ENCODE measurements at places on chromosomes 11 and 22. TPM values are rescaled to one million over a fixed set of nuclear protein-coding genes. Genes with fewer than 3 reads are reported as not detected.

The SAA2 gene
- total RNA-seq: not detected

The C11orf97 gene
- total RNA-seq: not detected

- H3K4me3 ChIP-seq: no peak overlapping the region
- peaks cover 3% of the 10 kb centered on the region for H3K4me1 ChIP-seq
- DNase-seq: peak; percentile 84
- no peaks in the 10 kb centered on the region for H3K36me3 ChIP-seq
- no peak overlapping the region for H3K27ac ChIP-seq
These were observed 1.7 kb upstream of the IGSF22 start for GRCh38 chr11:18727479-18728236.

The OR52A1 gene
- total RNA-seq: not detected

DNA sequence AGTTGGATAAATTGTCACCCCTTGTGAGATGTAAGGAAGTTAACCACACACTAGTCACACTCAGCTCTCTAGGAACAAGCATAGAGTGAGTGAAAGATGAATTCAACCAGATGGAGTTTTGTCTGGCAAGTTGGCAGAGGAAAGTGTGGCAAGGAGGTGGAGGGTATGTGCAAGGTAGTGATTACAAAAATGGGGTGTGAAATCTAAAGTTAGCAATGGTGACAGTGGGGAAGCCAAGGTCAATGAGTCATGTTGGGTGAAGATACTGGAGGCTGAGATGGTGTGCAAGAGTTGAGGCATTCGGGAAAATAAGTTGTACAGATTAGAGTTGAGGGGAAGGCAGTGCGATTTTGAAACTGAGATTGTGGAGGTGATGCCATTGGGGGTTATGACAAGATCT, 33.7 kb downstream of the MRGPRX2 start:
- H3K27me3 ChIP-seq: peaks cover 3% of the 10 kb centered on the region
- H3K4me1 ChIP-seq: peaks cover 14% of the 10 kb centered on the region
- H3K36me3 ChIP-seq: no peaks in the 10 kb centered on the region
- DNase-seq: no peak
- no peak overlapping the region for H3K4me3 ChIP-seq
- no peak overlapping the region for H3K27ac ChIP-seq

The THOC5 gene
- 68.1 TPM for total RNA-seq

GRCh38 chr11:5608808-5609207, 12.4 kb downstream of the TRIM6 start:
- no peak overlapping the region for H3K27ac ChIP-seq
- H3K36me3 ChIP-seq: no peaks in the 10 kb centered on the region
- peaks cover 5% of the 10 kb centered on the region for H3K4me1 ChIP-seq
- no peak overlapping the region for H3K4me3 ChIP-seq

DNA sequence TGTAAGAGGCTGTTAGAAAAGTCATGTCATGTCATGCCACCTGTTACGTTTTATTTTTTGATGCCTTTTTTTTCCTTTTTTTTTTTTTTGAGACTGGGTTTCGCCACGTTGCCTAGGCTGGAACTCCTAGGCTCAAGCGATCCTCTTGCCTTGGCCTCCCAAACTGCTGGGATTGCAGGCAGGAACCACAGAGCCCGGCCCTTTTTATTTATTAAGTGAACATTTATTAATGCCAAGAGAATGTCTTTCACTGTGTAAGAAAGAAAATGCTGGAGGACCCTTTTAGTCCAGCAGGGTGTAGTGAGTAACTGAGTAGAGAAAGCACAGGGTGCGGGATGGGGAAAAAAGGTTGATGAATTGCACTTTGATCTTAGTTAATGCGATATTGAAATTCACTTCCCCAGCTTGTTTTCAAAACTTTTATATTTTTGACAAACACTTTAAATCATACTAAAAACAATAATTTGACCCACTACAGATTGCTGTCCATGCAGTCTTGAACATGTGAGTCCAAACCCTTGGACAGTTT, 2.3 kb upstream of the XBP1 start:
- H3K36me3 ChIP-seq: peaks cover 43% of the 10 kb centered on the region
- H3K27ac ChIP-seq: peak overlapping the region; percentile 89
- DNase-seq: no peak
- H3K4me1 ChIP-seq: peaks cover 28% of the 10 kb centered on the region

The DMC1 gene
- total RNA-seq: 14.2 TPM

GRCh38 chr22:47835726-47836125, 1073.3 kb downstream of the TBC1D22A start:
- H3K4me1 ChIP-seq: no peaks in the 10 kb centered on the region
- no peaks in the 10 kb centered on the region for H3K27me3 ChIP-seq
- DNase-seq: no peak
- no peak overlapping the region for H3K4me3 ChIP-seq

Measured in activated CD4-positive, alpha-beta T cell treated with anti-CD3 and anti-CD28 coated beads, Interleukin-2, amount 10 ng/mL, durations not matched to agents 24 days and 14 days (primary cell).